ENCODE measurements at places on chromosomes 4 and X. TPM values are rescaled to one million over a fixed set of nuclear protein-coding genes. Genes with fewer than 3 reads are reported as not detected.

GRCh38 chr4:148530114-148530513 is 87.9 kb upstream of the NR3C2 start:
- H3K4me1 ChIP-seq, result no peaks in the 10 kb centered on the region
- no peak overlapping the region for H3K4me3 ChIP-seq
- no peaks in the 10 kb centered on the region for H3K27me3 ChIP-seq
- no peaks in the 10 kb centered on the region for H3K36me3 ChIP-seq

AREG gene
- total RNA-seq, result 47.2 TPM

SSX3 gene
- total RNA-seq, result not detected

- DNase-seq, result no peak
- no peaks in the 10 kb centered on the region for H3K27me3 ChIP-seq
- no peaks in the 10 kb centered on the region for H3K36me3 ChIP-seq
- no peaks in the 10 kb centered on the region for H3K4me1 ChIP-seq
- no peak overlapping the region for H3K4me3 ChIP-seq
- no peak overlapping the region for H3K27ac ChIP-seq
These were observed 1.2 kb upstream of the FSTL5 start for GRCh38 chr4:162164906-162165510.

- no peaks in the 10 kb centered on the region for H3K36me3 ChIP-seq
- H3K27ac ChIP-seq, result no peak overlapping the region
- H3K27me3 ChIP-seq, result no peaks in the 10 kb centered on the region
- DNase-seq, result no peak
- H3K4me1 ChIP-seq, result no peaks in the 10 kb centered on the region
These were observed 41.6 kb downstream of the ZCCHC12 start for GRCh38 chrX:118865231-118865630.

MAGED1 gene
- total RNA-seq, result 36.8 TPM

STAP1 gene
- 11.4 TPM for total RNA-seq

PIR gene
- 0.57 TPM for total RNA-seq

GRCh38 chr4:76722838-76723237 is 175.1 kb downstream of the SOWAHB start:
- H3K27ac ChIP-seq, result no peak overlapping the region
- no peak for DNase-seq
- no peak overlapping the region for H3K4me3 ChIP-seq
- H3K27me3 ChIP-seq, result no peaks in the 10 kb centered on the region
- no peaks in the 10 kb centered on the region for H3K4me1 ChIP-seq

DNA sequence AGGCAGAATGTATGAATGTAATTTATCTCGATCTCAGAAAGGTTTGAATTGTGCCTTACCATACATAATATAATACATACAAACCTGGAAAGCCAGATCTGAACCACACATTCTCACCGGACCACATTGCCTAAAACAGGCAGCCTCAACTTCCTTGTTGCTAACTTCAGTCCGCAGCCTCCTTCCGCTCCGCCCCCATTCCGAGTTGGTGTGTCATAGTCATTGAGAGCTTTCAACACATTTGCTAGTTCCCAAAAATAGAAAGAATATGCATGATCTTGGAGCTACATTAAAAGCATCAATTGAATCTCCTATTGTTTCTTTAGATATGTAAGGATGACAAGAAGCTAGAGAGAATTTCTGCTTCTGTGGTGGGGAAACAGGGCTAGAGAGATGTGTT is 127.2 kb downstream of the ARHGEF9 start:
- DNase-seq, result no peak
- peaks cover 13% of the 10 kb centered on the region for H3K36me3 ChIP-seq
- no peak overlapping the region for H3K4me3 ChIP-seq
- no peaks in the 10 kb centered on the region for H3K27me3 ChIP-seq
- no peak overlapping the region for H3K27ac ChIP-seq
- no peaks in the 10 kb centered on the region for H3K4me1 ChIP-seq

DNA sequence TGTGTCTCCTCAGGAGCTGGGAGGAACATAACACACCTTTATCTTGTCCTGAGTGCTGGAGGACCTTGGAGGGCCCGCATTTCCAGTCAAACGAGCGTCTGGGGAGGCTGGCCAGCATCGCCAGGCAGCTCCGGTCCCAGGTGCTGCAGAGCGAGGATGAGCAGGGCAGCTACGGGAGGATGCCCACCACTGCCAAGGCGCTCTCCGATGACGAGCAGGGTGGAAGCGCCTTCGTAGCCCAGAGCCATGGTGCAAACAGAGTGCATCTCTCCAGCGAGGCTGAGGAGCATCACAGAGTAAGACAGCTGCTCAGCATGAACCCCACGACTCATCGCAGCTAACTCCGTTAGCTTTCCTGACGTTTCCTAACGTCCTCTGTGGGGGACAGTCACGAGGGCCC is 430 bp downstream of the TRIML1 start:
- H3K36me3 ChIP-seq, result no peaks in the 10 kb centered on the region
- H3K27me3 ChIP-seq, result no peaks in the 10 kb centered on the region
- no peak for DNase-seq

ADGRG2 gene
- not detected for total RNA-seq

CLTRN gene
- total RNA-seq, result not detected

DNA sequence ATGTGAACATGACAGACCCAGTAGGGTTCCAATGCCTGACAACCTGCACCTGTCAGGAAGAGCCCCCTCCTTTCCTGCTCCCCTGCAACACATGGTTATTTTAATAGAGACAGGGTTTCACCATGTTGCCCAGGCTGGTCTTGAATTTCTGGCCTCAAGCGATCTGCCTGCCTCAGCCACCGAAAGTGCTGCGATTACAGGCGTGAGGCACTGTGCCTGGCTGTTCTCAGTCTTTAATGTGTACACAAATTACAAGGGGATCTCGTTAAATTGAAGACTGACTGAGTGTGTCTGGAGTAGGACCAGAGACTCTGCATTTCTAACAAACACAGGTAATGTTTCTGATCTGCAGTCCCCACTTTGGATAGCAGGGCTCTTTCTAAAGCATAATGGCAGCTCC is 55.4 kb downstream of the NPNT start:
- no peaks in the 10 kb centered on the region for H3K4me1 ChIP-seq
- no peaks in the 10 kb centered on the region for H3K36me3 ChIP-seq
- no peak overlapping the region for H3K27ac ChIP-seq
- H3K4me3 ChIP-seq, result no peak overlapping the region
- H3K27me3 ChIP-seq, result no peaks in the 10 kb centered on the region
- no peak for DNase-seq

GRCh38 chrX:150364347-150365050 is 1.4 kb downstream of the MAMLD1 start:
- H3K4me1 ChIP-seq, result peaks cover 47% of the 10 kb centered on the region
- no peaks in the 10 kb centered on the region for H3K36me3 ChIP-seq
- DNase-seq, result peak; percentile 40
- peaks cover 13% of the 10 kb centered on the region for H3K27me3 ChIP-seq

GRCh38 chr4:158624889-158625478 is 46.7 kb downstream of the C4orf46 start:
- H3K4me1 ChIP-seq, result no peaks in the 10 kb centered on the region
- H3K27me3 ChIP-seq, result no peaks in the 10 kb centered on the region
- no peak overlapping the region for H3K4me3 ChIP-seq
- DNase-seq, result peak; percentile 49
- no peak overlapping the region for H3K27ac ChIP-seq
- no peaks in the 10 kb centered on the region for H3K36me3 ChIP-seq

DNA sequence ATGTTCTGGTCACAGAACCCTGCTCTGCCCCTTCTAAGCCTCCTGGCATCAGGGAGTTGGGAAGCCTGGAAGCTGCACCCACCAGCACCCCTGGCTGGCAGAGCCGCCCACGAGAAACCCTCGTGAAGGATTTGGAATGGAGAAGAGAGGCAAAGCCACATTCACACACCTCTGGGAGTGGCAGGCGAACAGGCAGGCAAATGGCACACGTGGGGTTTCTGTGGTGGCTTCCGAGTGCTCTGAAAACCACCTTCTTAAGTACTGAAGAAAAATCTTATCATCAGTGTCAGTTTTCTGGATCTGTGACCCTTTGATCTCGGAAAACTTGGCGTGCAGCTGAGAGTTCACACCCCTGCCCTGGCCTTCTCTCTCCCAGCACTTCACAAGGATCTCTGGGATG is 442.2 kb upstream of the FRG1 start:
- no peaks in the 10 kb centered on the region for H3K36me3 ChIP-seq
- no peak overlapping the region for H3K27ac ChIP-seq
- H3K4me3 ChIP-seq, result no peak overlapping the region
- DNase-seq, result no peak
- no peaks in the 10 kb centered on the region for H3K4me1 ChIP-seq

GRCh38 chr4:186134257-186134656 is 29.8 kb downstream of the FAM149A start:
- no peaks in the 10 kb centered on the region for H3K36me3 ChIP-seq
- no peak overlapping the region for H3K27ac ChIP-seq
- DNase-seq, result no peak
- H3K4me1 ChIP-seq, result no peaks in the 10 kb centered on the region
- no peaks in the 10 kb centered on the region for H3K27me3 ChIP-seq
- no peak overlapping the region for H3K4me3 ChIP-seq

DNA sequence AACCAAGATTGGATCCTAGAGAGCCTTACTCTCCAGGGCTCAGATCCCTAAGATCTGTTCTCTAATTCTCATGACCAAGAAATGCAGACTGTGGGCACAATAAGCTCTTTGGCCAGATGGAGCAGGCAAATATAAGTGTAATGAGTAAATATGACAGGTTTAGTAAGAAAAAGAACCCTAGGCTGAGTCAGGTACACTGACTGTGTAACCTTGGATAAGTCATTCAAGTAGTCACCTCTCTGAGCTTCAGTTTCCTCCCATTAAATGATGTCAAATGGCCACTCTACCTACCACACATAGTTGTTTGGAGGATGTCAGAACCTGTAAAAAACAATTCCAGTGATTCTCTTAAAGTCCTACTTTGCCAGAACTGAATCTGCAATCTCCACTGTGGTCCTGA is 8.3 kb upstream of the EDA start:
- H3K27me3 ChIP-seq, result no peaks in the 10 kb centered on the region
- H3K4me3 ChIP-seq, result no peak overlapping the region
- no peak overlapping the region for H3K27ac ChIP-seq
- H3K4me1 ChIP-seq, result no peaks in the 10 kb centered on the region
- no peak for DNase-seq

DNA sequence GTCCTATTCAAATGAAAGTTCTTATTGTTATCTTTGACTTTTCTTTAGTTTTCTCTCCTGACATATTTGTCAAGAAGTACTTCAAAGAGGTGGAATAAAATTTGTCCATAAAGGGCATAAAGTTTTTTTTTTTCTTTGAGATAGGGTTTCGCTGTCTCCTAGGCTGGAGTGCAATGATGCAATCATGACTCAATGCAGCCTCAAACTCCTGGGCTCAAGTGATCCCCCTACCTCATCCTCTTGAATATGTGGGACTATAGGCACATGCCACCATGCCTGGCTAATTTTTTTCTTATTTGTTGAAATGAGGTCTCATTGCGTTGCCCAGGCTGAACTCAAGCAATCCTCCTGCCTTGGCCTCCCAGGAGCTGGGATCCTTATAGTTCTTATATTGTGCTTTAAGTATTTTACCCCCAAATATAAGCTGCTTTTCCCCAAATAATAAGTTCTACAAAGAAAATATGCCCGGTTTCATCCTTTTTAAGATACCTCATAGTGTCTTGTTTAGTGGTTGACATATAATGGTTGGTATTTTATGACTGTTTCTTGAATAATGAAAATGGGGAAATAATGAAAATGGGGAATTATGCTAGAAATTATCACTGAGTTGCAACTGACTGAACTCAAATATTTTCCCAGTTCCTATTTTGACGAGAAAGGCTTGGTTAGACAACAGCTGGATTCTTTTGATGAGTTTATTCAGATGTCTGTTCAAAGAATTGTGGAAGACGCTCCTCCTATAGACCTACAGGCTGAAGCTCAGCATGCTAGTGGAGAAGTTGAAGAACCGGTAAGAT is 11.6 kb downstream of the POLR2B start:
- peaks cover 82% of the 10 kb centered on the region for H3K36me3 ChIP-seq
- no peak for DNase-seq
- no peak overlapping the region for H3K4me3 ChIP-seq
- no peak overlapping the region for H3K27ac ChIP-seq
- H3K4me1 ChIP-seq, result no peaks in the 10 kb centered on the region
- H3K27me3 ChIP-seq, result no peaks in the 10 kb centered on the region

ADAM29 gene
- not detected for total RNA-seq

DNA sequence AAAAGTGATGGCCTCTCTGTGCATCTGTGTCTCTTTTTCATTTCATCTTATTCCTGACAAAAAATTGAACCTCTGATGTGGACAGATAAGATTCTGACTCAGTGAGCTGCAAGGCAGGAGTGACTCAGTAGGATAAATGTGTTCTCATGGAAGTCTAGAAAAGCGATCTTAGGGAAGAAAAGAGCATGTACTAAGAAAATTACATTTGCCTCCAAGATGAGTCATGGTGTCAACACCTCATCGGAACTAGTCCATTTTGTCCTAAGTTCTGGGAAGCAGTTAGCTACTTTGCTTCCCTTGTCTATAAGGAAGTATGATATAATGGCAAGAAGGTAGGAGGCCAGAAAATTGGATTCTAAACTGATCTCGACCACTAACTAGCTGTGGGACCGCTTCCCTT is 83.5 kb upstream of the AFF2 start:
- no peak overlapping the region for H3K4me3 ChIP-seq
- H3K36me3 ChIP-seq, result no peaks in the 10 kb centered on the region
- no peaks in the 10 kb centered on the region for H3K27me3 ChIP-seq
- DNase-seq, result no peak
- H3K4me1 ChIP-seq, result no peaks in the 10 kb centered on the region

CTAG1A gene
- total RNA-seq, result not detected

DNA sequence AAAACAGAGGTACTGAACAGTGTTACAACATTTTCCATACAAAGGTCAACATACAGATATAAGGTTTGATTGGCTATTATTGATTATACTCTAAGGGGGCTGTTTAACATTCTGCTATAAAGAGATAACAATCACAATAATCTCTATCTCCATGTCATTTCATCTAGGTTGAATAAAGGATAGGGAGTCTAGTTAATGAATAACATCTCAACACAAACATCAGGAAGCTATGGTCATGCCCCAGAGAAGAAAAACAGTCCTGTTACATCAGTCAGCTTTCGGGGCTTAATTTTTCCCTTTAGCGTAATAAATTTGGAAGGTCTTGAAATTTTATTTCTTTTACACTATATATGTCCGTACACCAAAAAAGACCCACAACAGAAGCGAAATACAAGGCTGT is 41.5 kb upstream of the DCAF8L2 start:
- H3K36me3 ChIP-seq, result no peaks in the 10 kb centered on the region
- no peaks in the 10 kb centered on the region for H3K27me3 ChIP-seq
- H3K4me3 ChIP-seq, result no peak overlapping the region
- no peaks in the 10 kb centered on the region for H3K4me1 ChIP-seq

BEX2 gene
- 11.6 TPM for total RNA-seq

- peaks cover 5% of the 10 kb centered on the region for H3K4me1 ChIP-seq
- no peak for DNase-seq
- no peak overlapping the region for H3K27ac ChIP-seq
- no peaks in the 10 kb centered on the region for H3K27me3 ChIP-seq
- H3K36me3 ChIP-seq, result no peaks in the 10 kb centered on the region
- no peak overlapping the region for H3K4me3 ChIP-seq
These were observed 53.0 kb downstream of the CHST7 start for GRCh38 chrX:46626566-46626965.

- no peaks in the 10 kb centered on the region for H3K4me1 ChIP-seq
- DNase-seq, result no peak
- no peak within 1 kb of the TSS for H3K27ac ChIP-seq
- no peaks in the 10 kb centered on the region for H3K27me3 ChIP-seq
- no peaks in the 10 kb centered on the region for H3K36me3 ChIP-seq
These were observed at the start of gene MAGEA1 for GRCh38 chrX:153179131-153179530. Gene MAGEA1 (plus strand): TSS chrX:153179284. CDS start chrX:153182390, 3,106 bp downstream.

- H3K27ac ChIP-seq, result no peak overlapping the region
- no peaks in the 10 kb centered on the region for H3K36me3 ChIP-seq
- H3K4me3 ChIP-seq, result no peak overlapping the region
- no peaks in the 10 kb centered on the region for H3K27me3 ChIP-seq
- no peaks in the 10 kb centered on the region for H3K4me1 ChIP-seq
These were observed 35.9 kb upstream of the RELL1 start for GRCh38 chr4:37721995-37722638.
